Cortex of kidney (tissue), 1 donor: ENCODE measurements at places on chromosomes 1 and 21.
A peak's percentile ranks its signal among the peaks of the same experiment; 100 is the strongest.

DNA sequence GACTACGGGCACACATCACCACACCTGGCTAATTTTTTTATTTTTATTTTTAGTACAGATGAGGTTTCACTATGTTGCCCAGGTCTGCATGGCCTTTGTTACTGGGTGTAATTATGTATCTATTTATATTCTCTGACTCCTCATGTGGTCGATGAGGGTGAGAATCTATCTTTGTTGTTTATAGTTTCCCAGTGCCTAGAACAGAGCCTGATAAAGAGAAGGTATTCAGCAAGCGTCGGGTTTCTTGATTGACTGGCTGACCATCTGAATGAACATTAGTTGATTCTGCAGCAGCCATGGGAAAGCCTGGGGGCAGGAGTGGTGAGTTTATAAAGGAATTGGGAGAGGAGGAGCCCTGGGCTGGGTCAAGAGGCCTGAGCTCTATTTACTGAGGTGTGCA, 28.5 kb downstream of the SERINC2 start:
- no peak for DNase-seq

DNA sequence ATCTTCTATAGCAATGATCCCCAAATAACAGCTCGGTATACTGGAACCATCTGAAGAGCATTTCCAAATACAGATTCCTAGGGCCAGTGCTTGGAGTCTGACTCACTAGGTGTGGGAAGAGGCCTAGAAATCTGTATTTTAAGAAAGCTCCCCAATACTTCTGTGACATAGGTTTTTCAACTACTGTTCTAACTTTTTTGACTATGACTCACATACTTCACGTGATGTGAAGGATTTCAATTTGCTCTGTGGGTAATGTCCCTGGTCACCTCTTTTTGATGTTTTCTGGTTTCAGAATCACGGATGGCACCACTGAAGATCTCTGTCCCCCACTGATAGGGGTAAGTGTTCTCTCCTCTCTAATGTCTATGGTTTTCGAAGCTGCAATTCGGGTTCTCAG, 11.0 kb downstream of the ORC1 start:
- DNase-seq, result no peak

GRCh38 chr1:23184212-23184934, 15.7 kb upstream of the LUZP1 start:
- DNase-seq, result no peak

DNA sequence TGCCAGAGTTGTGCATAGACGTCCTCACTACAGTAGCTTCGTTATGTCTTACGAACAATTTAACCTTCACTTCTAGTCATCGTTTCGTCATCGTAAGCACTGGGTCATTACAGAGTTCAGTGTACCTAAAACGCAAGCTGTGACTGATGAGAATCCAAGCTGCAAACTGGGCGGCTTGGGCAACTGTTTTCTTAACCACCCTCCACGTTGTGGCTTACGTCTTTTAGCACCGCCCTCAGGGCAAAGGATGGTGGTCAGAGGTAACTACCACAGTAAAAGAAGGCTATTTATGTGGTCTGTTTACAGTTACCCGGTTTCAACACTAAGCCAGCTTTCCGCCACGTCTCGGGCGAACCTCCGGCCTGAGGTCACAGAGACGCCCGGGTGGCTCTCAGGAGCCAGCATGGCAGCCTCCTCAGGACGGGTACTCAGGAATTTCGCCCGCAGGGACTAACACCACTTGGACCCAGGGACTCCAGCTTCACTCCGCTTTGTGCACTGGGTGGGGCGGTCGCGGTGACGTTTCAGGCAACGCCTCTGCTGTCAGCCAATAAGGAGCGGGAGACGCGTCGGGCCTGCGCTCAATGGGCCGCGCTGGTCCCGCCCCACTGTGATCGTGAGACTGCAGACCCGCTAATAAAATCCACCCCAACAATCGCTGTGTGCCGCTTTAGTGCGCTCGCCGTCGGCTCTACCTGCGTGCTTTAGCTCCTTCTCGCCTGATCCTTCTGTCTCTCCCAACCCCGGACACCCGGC, at the start of gene CTH:
TSS of gene CTH (plus strand) at position 665 of the 756 bp plus-strand sequence. CDS start 148 bp downstream, outside the sequence.
- DNase-seq, result peak; percentile 48

DNA sequence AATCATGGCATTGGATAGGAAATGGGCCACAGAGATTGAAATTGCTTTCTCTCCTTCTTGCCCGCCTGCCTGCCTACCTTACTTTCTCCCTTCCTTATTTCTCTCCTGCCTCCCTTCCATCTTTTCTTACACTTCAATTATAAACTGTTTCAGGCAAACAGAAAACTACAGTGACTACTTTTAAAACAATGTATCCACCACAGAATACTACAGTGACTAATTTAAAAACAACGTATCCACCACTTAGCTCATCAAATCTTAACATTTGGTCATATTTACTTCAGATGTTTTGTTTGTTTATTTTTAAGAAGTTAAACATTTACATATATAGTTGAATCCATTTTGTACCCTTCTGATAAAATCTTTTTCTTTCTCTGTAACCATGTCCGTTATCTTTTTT, 54.4 kb downstream of the SNRPE start:
- no peak for DNase-seq

- no peak for DNase-seq
Observed at GRCh38 chr1:220691053-220691684, 1.0 kb downstream of the C1orf115 start.
